ENCODE measurements at places on chromosomes 2 and 18.

- DNase-seq, result no peak
Observed at GRCh38 chr2:120511947-120512710, 166.2 kb downstream of the INHBB start.

- DNase-seq, result no peak
Observed at GRCh38 chr2:114543236-114543766, 100.9 kb downstream of the DPP10 start.

- no peak for DNase-seq
Observed at GRCh38 chr18:51236225-51236624, 38.7 kb upstream of the MEX3C start.

GRCh38 chr18:40613721-40614120 lies 1341.3 kb upstream of the PIK3C3 start:
- no peak for DNase-seq

GRCh38 chr2:144625626-144626025 lies 105.7 kb upstream of the ZEB2 start:
- DNase-seq, result no peak

- no peak for DNase-seq
Observed at GRCh38 chr2:220999356-220999755, 572.7 kb downstream of the EPHA4 start.

GRCh38 chr2:212903413-212903812 lies 248.0 kb downstream of the IKZF2 start:
- no peak for DNase-seq
